Placental pericyte (primary cell): ENCODE measurements at places on chromosomes 12 and 14. TPM values are rescaled to one million over a fixed set of nuclear protein-coding genes. Genes with fewer than 3 reads are reported as not detected.

Gene SLCO1A2
- total RNA-seq, result 0.22 and 0.29 TPM in 2 replicates

Gene ST8SIA1
- under 0.01 TPM in 1 of 2 replicates, not detected in the other for total RNA-seq

Gene PPFIA2
- 3.3 TPM in 1 of 2 replicates, not detected in the other for total RNA-seq

Gene E2F7
- total RNA-seq, result 46.2 and 92.8 TPM in 2 replicates

Gene PMEL
- 0.72 and 0.88 TPM in 2 replicates for total RNA-seq

Gene TBX3
- total RNA-seq, result 24.7 and 182 TPM in 2 replicates

Gene ANO2
- not detected in 2 replicates for total RNA-seq

Gene VSIG10
- 15.1 and 23.6 TPM in 2 replicates for total RNA-seq

Gene KRT3
- total RNA-seq, result not detected in 2 replicates

Gene SPTB
- 0.22 and 0.57 TPM in 2 replicates for total RNA-seq

Gene ALDH6A1
- total RNA-seq, result 12.7 and 92.1 TPM in 2 replicates

Gene BDKRB1
- 46.7 and 47.5 TPM in 2 replicates for total RNA-seq

Gene RAD9B
- total RNA-seq, result 0.44 and 1.4 TPM in 2 replicates

Gene FLRT2
- total RNA-seq, result 33.6 and 42.2 TPM in 2 replicates

Gene LMNTD1
- not detected in 2 replicates for total RNA-seq

Gene TDRD9
- total RNA-seq, result 0.86 and 1.3 TPM in 2 replicates

Gene NOXRED1
- total RNA-seq, result 0.22 TPM in 1 of 2 replicates, not detected in the other

Gene KRT5
- total RNA-seq, result 1.7 TPM in 1 of 2 replicates, not detected in the other

Gene IGF1
- 0.14 and 0.22 TPM in 2 replicates for total RNA-seq

Gene CRIP1
- total RNA-seq, result 5.3 and 7.3 TPM in 2 replicates

Gene AP1G2
- total RNA-seq, result 10.5 and 12.6 TPM in 2 replicates

Gene C12orf50
- not detected in 2 replicates for total RNA-seq

Gene WASHC3
- 40.3 and 40.8 TPM in 2 replicates for total RNA-seq

Gene MMP19
- 9.0 and 11.2 TPM in 2 replicates for total RNA-seq

Gene EMP1
- 56.2 and 219 TPM in 2 replicates for total RNA-seq

Gene GPR68
- total RNA-seq, result 6.1 and 26.9 TPM in 2 replicates

Gene METTL1
- 12.5 and 12.7 TPM in 2 replicates for total RNA-seq

Gene SPX
- total RNA-seq, result 0.29 and 0.44 TPM in 2 replicates

Gene OASL
- 0.86 and 0.88 TPM in 2 replicates for total RNA-seq

Gene DYRK2
- total RNA-seq, result 17.5 and 35.6 TPM in 2 replicates

Gene EEA1
- total RNA-seq, result 21.9 and 24.5 TPM in 2 replicates

Gene RNASE1
- total RNA-seq, result 0.43 TPM in 1 of 2 replicates, not detected in the other

Gene SLC38A1
- 128 and 149 TPM in 2 replicates for total RNA-seq

Gene SIX6
- total RNA-seq, result not detected in 2 replicates

Gene RNASE3
- not detected in 2 replicates for total RNA-seq

Gene IFNG-AS1
- not detected in 2 replicates for total RNA-seq
